ENCODE measurements at places on chromosomes 3 and 15. TPM values are rescaled to one million over a fixed set of nuclear protein-coding genes. Genes with fewer than 3 reads are reported as not detected.

DNA sequence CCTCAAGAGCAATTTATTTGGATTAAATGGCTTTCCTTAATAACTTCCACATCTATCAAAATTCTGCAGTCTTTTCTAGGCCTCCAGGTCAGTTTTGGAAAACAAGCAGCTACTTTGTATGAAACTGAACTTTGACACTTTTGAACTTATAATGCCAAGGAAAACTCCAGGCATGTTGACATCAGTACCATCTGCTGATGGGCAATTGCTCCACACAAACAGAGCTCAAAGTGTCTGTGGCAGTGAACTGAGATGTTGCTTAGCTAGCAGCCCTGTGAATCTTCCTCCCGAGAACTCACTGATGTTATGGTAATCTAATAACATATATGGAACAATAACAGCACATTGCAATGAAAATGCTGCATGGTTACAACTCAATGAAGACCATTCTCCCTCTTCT, 250.2 kb downstream of the THRB start:
- no peak for DNase-seq

NOX5 gene
- polyA plus RNA-seq: 0.16 TPM

DNA sequence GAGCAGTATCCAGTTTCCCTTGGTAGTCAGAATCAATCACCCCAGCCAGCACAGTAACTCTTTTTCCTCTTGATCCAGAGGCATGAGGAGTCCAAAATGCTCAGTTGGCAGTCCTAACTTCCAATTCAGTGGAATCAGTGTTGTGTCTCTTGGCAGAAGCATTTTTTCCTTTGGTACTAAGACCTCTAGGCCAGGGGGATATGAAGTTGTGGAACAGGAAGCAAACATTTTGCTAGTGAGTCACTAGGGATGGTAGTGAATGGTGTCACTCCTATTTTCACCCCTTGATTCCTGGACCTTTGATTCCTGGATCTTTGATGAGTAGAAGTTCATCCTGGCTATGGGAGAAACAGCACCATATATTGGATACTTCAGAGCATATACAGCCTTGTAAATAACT, 70.5 kb upstream of the ALDH1A3 start:
- DNase-seq: no peak

ARGFX gene
- not detected for polyA plus RNA-seq

CYP1A2 gene
- not detected for polyA plus RNA-seq
